ENCODE measurements at places on chromosomes 2 and 18.

DNA sequence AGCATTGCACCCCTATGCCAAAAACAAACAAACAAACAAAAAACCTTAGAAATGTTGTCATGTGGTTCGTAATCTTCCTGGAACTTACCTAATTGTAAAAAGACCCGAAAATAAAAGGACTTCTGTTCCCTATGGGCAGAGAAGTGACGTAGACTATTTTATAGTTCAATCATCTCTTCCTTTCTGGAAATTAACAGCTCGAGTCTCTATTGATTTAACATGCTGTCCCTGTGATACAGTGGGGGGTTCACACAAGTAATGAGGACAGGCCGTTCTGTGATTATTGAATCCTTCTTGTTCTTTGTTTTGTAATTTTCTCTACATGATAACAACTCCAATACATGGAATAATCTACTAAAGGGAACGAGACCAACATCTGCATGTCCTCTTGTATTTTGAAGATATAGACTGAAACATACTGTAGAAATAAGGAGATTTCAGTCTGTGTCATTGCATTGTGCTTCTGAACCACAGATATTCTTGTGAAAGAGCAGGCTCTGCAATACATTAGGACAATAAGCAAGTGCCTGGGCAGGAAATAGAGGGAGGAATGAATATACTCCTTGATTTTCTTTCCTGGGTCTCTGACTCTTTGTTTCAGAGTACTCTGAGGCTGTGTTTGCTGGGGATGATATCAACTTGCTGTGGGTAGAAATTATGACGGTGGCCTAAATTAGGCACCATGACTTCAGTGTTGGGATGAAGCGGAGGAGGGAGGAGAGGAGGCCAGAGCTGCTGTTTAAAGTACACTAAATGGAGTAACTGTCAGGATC lies 65.7 kb upstream of the PPM1B start:
- no peak for DNase-seq

GRCh38 chr2:199988151-199988550 lies 32.8 kb downstream of the MAIP1 start:
- no peak for DNase-seq

GRCh38 chr2:167814881-167815718 lies 432.3 kb downstream of the STK39 start:
- no peak for DNase-seq

DNA sequence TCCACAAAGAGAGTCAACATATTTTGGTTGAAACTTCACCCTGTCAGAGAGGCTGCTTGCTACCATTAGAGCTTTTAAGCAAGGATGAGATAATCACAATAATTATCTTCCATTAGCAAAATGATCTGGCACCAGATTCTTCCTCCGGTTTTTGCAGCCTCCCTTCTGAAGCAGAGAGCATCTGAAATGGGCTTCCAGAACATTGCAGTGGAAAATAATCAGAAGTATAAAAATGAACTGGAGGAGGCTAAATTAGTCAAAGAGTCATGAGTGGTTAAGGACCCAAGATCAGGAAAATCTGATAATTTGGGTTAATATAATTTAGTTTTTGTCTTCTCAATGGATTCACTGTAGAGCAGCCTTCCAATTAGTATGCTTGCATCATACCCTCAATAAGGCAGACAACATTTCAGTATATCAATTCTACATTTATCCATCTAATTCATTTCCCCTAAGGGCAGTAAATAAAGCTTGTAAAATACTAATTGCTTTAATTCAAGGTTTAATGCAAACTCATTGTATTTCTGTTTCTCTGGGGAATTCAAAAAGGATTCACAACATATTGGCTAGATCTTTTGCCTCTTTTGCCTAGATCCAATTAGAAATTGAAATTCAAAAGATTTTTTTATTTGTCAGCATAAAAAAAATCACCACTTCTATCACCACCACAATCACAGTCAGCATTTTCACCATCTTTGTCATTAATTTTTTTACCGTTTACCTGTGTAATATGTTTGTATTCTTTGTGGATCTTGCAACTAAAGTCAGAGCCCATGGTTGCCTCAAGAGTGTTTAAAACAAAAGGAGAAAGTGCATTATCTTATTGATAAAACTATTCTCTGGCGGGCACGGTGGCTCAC lies 537.2 kb upstream of the DCC start:
- no peak for DNase-seq

- DNase-seq, result no peak
Observed at GRCh38 chr2:108287169-108287568, 1.5 kb upstream of the SULT1C2 start.

DNA sequence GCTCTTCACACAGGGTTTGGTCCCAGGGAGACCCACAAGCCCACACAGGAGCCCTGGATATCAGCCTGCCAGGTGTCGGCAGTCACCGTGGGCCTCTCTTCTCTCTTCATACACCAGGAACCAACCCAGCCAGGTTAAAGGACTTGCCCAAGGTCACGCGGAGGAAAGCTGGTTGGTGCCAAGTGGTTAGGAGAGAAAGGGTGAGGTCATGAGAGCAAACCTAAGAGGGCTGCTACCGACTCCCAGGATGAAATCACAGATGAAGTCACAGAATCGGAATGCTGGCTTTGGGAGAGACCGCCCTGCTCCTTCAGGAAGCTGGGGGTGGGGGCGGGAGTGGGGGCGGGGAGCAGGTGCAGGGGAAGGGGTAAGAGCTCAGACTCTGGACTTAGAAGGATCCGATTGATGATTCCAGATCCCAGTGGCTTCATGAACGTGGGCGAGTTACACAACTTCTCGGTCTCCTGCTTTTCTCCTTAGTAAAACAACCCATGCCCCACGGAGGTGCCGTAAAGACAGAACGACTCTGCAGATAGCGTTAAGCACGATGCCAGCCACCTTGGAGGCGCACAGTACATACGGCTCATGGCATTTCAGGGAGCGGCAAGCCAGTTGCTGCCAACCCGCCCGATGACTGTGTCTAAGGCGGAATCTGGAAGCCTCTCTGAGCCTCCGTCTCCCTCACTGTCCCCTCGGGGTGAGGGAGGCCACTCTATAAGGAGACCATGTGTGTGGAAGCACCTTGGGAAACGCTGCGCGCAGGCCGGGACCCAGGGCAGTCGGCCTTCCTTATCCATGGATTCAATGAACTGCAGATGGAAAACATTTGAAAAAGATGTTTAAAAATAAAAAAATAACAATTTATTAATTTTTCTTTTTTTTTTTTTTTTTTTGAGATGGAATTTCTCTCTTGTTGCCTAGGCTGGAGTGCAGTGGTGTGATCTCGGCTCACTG lies 23.0 kb upstream of the TAF1B start:
- no peak for DNase-seq

- DNase-seq, result no peak
Observed at GRCh38 chr2:228518-229278, 35.1 kb downstream of the SH3YL1 start.

- no peak for DNase-seq
Observed at GRCh38 chr2:39202639-39203369, 41.0 kb downstream of the CDKL4 start.

- no peak for DNase-seq
Observed at GRCh38 chr2:239935789-239936758, 89.1 kb downstream of the NDUFA10 start.

DNA sequence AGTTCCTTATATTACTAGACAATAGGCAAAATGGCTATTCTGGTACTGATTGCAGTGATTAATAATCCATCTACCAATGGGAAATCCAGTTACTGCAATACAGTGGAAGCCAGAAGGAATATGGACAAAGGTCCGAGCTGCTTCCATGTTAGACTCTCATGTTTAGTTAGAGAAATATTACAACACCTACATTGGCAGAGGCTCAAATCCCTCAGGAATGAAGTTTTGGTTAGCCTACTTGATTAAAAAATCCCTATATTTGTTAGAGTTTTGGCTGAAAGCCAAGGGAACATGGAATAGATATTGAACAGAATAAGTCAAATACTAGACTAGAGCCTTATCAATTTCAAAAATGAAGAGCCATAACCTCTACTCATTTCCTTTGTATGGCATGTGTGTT lies 48.5 kb downstream of the ARL6IP6 start:
- no peak for DNase-seq

- DNase-seq, result no peak
Observed at GRCh38 chr2:216971593-216971992, 111.7 kb upstream of the TNP1 start.

GRCh38 chr2:135776367-135776766 lies 34.7 kb downstream of the UBXN4 start:
- DNase-seq, result no peak

- DNase-seq, result no peak
Observed at GRCh38 chr18:37432436-37433195, 133.0 kb downstream of the CELF4 start.

GRCh38 chr2:191015831-191016230 lies 1.9 kb upstream of the STAT1 start:
- DNase-seq, result no peak

DNA sequence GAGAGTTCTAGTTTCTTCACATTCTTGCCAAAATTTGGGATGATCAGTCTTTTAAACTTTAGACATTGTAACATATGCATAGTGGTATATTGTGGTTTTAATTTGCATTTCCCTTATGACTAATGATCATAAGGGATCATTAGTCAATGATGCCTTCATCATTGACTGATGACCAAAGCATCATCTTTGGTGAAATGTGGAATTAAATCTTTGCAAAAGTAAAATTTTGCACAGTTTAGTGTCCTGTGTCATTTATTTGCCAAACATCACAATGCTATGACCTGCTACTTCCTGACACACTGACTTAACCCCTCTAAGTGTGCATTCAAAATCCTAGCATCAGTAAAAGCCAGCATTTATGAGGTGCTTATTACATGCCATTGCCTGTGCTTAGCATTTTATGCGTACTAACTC lies 58.9 kb upstream of the SLC1A4 start:
- DNase-seq, result no peak

DNA sequence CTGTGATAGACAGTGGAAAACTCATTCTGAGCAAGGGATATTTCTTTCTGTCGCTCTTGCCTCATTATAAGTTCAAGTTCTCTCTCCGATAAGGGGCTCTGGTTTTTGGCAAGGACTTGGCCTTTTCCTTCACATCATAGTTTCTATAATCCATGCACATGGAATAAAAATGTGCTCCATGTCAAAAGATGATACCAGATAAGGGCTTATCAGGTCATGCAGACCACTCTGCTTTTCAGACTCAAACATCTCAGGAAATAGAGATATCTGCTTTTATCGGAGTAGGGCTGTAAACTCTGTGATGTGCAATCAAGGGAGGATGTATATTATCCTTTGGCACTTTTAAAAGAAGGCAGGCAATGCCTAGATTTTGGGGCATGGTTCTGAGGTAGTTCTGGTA lies 45.0 kb upstream of the DARS1 start:
- no peak for DNase-seq

DNA sequence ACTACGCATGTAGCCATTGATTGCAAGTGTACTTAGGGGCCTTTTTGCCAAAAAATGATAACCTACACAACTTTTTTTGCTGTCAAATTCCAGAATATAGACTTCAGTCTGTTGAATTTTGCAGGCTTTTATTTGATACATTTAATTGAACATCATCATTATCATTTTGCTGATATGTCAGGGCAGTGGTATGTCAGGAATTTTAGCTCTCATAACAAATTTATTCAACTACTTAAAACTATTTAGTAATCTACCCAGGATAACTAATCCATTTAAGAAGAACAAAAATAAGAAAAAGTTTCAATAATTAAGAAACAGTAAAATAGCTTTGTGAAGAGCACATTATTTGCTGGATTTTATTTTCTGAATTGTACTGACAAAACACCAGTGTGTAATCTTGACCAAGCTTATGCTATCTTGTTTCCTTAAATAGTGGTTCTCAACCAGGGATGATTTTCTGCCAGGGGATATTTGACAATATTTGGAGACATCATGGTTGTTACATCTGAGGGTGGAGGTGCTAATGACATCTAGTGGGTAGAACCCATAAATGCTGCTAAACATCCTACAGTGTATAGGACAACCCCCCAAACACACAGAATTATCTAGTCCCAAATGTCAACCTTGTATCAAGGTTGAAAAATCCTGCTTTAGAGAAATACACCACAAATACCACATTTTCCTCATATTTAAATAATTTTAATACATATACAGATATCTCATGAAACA lies 12.1 kb upstream of the TTN start:
- no peak for DNase-seq

DNA sequence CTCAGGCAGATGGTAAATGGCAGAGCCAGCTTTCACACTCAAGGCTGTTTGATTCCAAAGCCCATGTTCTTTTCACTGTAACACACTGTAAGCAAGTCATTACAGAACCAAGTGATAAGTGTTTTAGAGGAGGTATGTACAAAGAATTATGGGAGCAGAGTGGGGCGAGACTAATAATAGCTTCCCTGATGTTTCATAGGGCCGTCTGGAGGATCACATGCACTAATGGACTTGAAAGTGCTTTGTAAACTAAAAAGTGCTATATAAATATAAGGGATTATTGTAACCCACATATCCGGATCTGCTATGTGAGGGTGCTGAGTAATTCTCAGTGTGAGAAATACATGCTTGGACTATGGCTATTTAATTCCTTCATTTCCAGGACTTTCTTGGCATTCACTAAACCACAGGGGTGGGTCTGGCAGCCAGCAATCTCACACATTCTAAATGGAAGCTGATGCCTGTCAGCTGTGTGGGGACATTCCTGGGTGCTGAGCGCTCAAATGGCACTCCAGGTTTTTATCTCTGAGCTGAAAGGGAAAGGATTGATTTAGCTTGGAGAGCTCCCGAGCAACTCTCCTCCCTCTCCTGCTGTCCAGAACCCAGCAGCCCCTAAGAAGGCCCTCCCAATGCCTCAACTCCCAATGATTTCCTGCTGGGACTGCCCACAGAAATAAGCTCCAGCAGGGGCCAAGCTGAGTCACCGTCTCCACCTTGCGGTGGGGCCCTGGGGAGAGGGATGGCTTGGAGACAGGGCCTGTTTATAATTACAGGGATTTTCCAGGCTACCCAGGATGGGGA lies 222.8 kb downstream of the SOX11 start:
- peak; percentile 73 for DNase-seq

DNA sequence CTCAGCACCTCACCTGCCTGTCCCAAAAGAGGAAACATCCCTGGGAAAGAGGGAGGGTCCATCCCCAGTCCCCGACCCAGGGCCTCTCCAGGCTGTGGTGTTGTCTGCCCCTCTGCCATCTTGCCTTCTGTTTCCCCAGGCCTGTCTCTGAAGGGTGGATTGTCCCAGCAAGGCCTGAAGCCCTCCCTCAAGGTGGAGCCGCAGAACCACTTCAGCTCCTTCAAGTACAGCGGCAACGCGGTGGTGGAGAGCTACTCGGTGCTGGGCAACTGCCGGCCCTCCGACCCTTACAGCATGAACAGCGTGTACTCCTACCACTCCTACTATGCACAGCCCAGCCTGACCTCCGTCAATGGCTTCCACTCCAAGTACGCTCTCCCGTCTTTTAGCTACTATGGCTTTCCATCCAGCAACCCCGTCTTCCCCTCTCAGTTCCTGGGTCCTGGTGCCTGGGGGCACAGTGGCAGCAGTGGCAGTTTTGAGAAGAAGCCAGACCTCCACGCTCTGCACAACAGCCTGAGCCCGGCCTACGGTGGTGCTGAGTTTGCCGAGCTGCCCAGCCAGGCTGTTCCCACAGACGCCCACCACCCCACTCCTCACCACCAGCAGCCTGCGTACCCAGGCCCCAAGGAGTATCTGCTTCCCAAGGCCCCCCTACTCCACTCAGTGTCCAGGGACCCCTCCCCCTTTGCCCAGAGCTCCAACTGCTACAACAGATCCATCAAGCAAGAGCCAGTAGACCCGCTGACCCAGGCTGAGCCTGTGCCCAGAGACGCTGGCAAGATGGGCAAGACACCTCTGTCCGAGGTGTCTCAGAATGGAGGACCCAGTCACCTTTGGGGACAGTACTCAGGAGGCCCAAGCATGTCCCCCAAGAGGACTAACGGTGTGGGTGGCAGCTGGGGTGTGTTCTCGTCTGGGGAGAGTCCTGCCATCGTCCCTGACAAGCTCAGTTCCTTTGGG lies 47.2 kb downstream of the BOLA3 start:
- DNase-seq, result no peak

All from neural progenitor cell (in vitro differentiated cells).